CD4-positive, alpha-beta T cell (primary cell): ENCODE measurements at places on chromosomes 2 and 18.

GRCh38 chr2:151899156-151899555 is 70.9 kb upstream of the ARL5A start:
- H3K36me3 ChIP-seq = no peaks in the 10 kb centered on the region
- H3K27ac ChIP-seq = no peak overlapping the region
- H3K4me3 ChIP-seq = no peak overlapping the region
- H3K4me1 ChIP-seq = no peaks in the 10 kb centered on the region

GRCh38 chr2:12320991-12321641 is 395.6 kb upstream of the TRIB2 start:
- no peak for DNase-seq
- no peaks in the 10 kb centered on the region for H3K27me3 ChIP-seq
- H3K4me1 ChIP-seq = no peaks in the 10 kb centered on the region
- no peaks in the 10 kb centered on the region for H3K36me3 ChIP-seq
- no peak overlapping the region for H3K27ac ChIP-seq
- H3K4me3 ChIP-seq = no peak overlapping the region

GRCh38 chr18:28689588-28689987 is 512.7 kb upstream of the CDH2 start:
- H3K27ac ChIP-seq = no peak overlapping the region
- no peak overlapping the region for H3K4me3 ChIP-seq
- H3K36me3 ChIP-seq = no peaks in the 10 kb centered on the region
- no peaks in the 10 kb centered on the region for H3K4me1 ChIP-seq

DNA sequence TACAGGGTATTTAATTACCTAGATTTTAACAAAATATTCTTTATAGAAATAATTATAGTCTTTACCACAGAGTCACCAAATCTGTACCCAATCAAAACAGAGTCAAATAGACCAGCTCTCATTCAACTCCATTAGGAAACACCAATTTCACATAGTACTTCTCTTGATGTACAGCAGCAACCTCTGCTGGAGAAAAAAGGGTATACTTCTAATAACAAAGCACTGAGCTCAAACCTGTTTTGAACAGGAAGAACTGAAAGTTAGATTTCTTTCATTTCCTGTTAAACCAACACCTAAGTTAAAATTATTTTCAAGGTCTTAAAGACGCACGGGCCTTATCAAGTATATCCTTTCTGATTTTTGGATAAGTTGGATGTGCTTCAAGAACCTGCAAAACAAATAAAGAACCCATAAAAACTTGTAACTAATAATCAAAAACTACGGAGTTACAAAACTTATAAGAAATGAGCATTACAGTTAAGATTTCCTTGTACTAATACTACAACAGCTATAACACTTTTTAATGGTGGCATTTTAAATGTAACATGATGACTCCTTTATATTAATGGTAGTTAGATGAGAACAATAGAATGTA is 79.0 kb downstream of the TTC21B start:
- no peak overlapping the region for H3K4me3 ChIP-seq
- H3K36me3 ChIP-seq = peaks cover 5% of the 10 kb centered on the region
- DNase-seq = no peak
- H3K27ac ChIP-seq = no peak overlapping the region
- H3K27me3 ChIP-seq = no peaks in the 10 kb centered on the region
- no peaks in the 10 kb centered on the region for H3K4me1 ChIP-seq
